Keratinocyte (primary cell): ENCODE measurements at places on chromosomes 2 and 18. TPM values are rescaled to one million over a fixed set of nuclear protein-coding genes. Genes with fewer than 3 reads are reported as not detected.

KCNE4 gene
- 0.01 to 0.13 TPM (median 0.09 TPM) in 3 replicates for polyA plus RNA-seq

MAP3K19 gene
- not detected in 3 replicates for polyA plus RNA-seq

AMER3 gene
- polyA plus RNA-seq, result not detected in 3 replicates

LIMS3 gene
- polyA plus RNA-seq, result 0.05 TPM in 1 of 3 replicates, not detected in the others

TCF23 gene
- not detected in 3 replicates for polyA plus RNA-seq

SMARCAL1 gene
- polyA plus RNA-seq, result 25.8 to 32.2 TPM (median 26.3 TPM) in 3 replicates
